ENCODE measurements at places on chromosomes 1 and 21. TPM values are rescaled to one million over a fixed set of nuclear protein-coding genes. Genes with fewer than 3 reads are reported as not detected.
A peak's percentile ranks its signal among the peaks of the same experiment; 100 is the strongest.

DNA sequence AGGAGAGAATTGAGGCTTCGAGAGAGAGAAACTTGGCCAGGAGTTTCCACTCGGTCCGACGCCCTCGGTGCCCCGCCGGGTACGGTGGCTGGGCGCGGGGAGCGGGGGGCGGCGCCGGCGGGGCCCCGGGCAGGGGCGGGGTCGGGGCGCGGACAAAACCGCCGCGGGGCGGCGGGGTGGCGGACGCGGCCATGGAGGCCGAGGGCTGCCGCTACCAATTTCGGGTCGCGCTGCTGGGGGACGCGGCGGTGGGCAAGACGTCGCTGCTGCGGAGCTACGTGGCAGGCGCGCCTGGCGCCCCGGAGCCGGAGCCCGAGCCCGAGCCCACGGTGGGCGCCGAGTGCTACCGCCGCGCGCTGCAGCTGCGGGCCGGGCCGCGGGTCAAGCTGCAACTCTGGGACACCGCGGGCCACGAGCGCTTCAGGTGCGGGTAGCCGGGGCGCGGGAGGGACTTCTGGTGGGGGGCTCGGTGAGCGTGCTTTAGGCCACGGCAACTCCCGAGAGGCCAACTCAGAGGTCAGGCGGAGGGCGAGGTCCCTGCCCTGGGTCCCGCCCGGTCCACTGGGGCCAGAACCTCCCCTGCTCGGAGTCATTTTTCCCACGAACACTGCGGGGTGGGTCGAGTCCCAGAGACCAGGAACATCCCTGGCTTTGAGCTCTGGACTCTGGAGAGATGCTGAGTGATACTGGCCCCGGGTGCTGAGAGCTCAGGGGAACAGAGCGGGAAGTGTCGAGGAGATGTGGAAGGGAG lies 431 bp downstream of the RAB42 start:
- DNase-seq, result no peak

- no peak for DNase-seq
Observed at GRCh38 chr1:6674771-6675170, 26.8 kb downstream of the DNAJC11 start.

DNA sequence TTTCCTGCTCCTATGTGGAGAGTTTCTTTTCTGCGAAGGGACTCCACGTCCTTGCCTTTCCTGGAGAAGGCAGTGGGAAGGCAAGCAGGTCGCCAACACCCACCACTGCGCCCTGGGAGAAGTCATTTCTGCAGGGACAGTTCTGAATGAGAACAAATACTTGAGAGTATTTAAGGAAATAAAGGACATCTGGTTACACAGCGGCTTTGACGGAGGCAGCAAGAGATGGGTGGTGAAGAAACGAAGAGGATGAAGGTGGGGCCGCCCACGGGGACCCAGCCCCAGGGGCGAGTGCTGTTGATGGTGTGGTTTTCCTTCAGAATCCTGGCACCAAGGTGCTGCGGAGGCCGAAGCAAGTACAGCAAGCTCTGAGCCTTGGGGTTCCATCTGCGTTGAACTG lies 75.5 kb downstream of the PSMG1 start:
- no peak for DNase-seq

GRCh38 chr1:3717715-3718601 lies 34.3 kb upstream of the CCDC27 start:
- DNase-seq, result no peak

- DNase-seq, result no peak
Observed at GRCh38 chr21:41682719-41683179, 84.1 kb downstream of the RIPK4 start.

- DNase-seq, result no peak
Observed at GRCh38 chr1:70902211-70902610, 145.4 kb downstream of the PTGER3 start.

GRCh38 chr1:184301227-184301626 lies 85.6 kb upstream of the C1orf21 start:
- no peak for DNase-seq

- DNase-seq, result peak; percentile 75
Observed at GRCh38 chr1:2642560-2643413, 10.0 kb upstream of the MMEL1 start.

DNA sequence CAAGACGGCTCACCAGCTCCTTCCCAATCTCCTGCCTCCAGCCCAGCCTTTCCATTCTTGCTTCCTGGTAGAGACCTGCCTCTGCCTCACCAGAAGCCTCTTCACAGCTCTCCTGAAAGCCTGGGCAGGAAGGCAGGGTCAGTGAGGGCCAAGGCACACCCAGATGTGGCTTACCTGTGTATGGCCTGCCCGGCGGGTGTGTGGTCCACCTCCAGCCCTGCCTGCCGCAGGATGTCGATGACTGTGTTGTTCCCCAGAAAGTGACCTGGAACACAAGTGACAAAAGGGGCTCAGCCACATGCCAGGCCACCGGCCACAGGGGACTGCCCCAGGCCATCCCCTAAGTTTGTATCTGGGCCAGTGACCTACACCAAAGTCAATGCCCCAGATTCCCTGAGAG lies 218.9 kb downstream of the TRABD2B start:
- no peak for DNase-seq

GRCh38 chr21:38714999-38715398 lies 90.7 kb upstream of the ETS2 start:
- DNase-seq, result no peak

DNA sequence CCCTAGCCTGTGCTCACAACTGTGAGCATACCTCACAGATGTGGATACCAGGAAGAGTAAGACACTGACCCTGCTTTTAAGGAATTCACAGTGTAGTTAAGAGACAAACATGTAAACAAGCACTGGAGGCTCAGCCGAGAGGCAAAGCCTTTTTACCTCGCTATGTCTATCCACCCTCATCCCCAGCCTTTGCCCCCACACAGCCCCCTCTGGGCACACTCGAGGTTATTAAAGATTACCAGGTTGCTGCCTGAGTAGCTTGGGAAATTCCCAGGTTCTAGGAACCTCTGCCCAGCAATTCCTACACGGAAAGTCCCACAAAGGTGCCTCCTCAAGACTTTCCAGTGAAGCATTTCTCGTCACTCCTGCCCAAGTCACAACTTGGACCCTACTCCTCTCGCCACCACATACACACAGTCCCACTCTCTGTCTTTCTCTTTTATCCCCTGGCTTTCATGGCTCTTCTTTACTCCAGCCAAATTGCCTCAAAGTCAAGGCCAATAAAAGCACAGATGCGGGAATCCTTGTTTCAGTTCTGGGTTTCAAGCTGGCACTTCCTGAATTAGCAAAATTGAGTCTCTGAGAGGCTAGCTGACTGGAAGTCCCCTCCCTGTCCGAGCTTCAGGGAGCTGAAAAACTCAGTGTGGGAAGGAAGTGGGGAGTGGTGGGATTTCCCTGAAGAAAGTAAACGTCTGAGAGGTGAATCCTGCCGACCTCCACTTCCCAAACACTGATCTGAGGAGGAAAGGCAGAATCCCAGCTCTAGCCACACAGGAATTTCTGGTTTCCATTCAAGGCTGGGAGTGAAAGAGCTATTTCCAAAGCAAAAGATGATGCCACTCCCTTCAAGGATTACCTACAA lies 7.6 kb downstream of the DENND2D start:
- no peak for DNase-seq

DNA sequence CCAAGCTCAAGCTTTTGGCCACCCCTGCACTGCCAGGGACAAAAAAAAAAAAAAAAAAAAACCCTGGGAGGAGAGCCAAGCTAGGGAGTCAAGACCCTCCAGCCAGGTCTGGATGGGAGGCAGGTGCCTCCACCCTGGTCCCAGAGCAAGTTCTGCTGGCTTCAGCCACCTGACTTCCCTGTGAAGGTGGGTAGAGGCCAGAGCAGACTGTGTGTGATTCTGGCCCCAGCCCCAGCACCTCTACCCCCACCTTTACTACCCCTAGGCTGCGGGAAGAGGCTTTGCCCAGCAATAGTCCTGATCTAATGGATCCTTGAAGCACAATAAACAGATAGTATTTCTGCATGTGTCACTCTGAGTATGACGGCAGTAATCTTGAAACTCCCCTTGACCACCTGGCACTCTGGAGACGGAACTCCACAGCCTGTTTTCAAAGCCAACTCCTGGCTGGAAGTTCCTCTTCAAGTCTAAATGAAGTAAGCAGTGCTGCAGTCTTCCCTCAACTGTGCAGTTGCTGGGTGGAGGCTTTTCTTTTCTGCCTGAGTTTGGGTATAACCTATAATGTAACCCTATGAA lies 9.8 kb downstream of the PDZK1IP1 start:
- no peak for DNase-seq

GRCh38 chr1:1972976-1973715 lies 30.4 kb downstream of the CFAP74 start:
- DNase-seq, result no peak

- no peak for DNase-seq
Observed at GRCh38 chr1:3917761-3918160, 17.7 kb upstream of the C1orf174 start.

DNA sequence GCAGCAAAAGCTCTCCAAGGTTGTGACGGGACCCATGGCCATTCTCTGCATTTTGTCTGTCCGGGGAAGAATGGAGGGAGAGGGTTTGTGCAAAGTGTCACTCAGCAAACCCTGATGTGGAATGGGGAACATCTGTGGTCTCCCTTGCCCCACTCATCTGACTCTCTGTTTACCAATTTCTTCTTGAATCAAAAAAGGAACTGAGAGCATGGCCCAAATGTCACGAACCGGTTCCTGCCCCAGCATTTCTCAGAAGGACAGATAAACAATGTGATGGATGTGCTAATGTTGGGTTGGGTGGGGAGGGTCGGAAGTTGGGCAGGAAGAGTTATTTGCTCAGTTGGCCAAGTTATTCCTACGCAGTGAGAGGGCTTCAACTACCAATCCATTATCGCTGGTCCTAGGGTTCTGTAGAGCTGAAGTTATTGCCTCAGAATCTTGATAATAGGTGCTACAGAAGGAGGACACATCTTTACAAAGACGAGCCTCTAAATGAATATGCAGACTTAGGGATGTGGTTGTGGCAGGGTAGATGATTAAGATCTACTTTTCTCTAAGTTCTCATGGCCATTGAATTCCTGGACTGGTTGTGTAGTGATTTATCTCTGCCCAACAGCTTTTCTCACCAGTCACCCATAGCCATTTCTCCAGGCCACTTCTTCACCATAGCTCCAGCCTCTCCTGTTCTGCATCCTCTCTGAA lies 9.6 kb upstream of the DUSP12 start:
- DNase-seq, result no peak

- DNase-seq, result no peak
Observed at GRCh38 chr1:3063379-3064295, 5.4 kb upstream of the PRDM16 start.

- DNase-seq, result peak; percentile 10
Observed at GRCh38 chr1:19759740-19760089, 40.0 kb downstream of the TMCO4 start.

DNA sequence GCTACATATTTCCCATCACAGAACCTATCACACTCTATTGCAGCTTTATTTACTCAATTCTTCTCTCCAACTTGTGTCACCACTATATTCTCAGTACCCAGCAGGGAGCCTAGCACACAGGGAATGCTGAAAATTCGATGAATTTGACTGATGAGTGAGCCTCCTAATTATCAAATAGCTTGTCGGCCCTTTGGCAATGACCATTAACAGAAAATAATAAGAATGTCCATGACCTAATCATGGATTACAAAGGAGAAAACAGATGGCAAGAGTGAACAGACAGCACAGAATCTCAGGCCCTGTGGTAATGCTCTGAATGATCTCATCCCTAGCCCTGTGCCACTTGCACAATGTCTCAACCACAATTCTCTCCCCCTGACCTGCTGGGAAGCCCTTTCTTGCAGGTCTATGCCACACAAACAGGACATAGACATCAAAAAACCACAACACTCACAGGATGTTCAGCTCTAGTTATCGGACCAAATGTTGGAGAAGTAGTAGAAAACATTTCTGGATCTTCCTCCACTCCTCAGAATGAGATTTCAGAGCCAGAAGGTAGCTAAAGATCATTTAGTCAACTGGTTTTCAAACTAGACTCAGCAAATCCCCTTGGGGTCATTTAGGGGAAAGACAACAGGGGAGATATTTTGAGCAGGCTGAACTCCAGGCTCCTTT lies 68.4 kb downstream of the LUZP1 start:
- peak; percentile 64 for DNase-seq

- DNase-seq, result no peak
Observed at GRCh38 chr1:159014003-159014571, 4.4 kb downstream of the IFI16 start.

GRCh38 chr1:77605246-77606026 lies 77.0 kb downstream of the ZZZ3 start:
- peak; percentile 62 for DNase-seq

DNA sequence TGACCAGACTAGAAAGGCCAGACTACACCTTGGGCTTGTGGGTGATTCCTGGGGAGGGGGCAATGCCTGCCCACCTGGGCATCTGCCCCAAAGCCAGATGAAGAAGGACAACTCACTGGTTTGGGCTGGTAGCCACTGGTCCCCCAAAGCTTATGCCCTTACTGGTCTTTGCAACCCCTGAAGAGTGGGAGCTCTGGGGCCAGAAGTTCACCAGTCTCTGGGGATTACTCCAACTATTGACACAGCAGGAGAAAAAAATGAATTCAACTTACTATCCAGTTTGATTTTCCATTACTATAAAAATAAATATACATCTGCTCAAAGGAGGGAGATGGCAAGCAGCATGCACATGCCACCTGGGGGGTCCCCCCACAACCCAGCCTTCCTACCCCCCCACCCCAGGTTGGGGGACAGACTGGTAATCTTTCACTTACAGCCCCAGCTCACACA lies 2.6 kb downstream of the AHDC1 start:
- no peak for DNase-seq

DNA sequence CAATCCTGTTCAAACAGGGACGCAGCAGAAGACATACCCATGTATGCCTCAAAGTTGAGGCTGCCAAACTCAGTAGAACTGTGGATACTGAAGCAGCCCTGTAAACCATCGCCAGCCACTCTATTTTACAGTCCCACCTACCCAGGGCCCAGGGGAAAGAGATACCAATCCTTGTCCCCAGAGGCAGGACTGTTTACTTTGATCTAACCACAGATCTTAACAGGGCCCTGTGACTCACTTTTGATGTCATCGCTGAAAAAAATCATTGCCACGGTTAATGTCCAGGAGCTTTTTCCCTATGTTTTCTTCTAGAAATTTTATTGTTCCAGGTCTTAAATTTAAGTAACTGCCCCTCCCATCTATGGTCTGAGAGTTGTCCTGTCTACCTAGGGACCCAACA lies 538.4 kb upstream of the NCAM2 start:
- DNase-seq, result peak; percentile 15

Gene AQP10
- not detected for total RNA-seq

Gene MECR
- total RNA-seq, result 17.3 TPM

Gene KCNJ9
- total RNA-seq, result not detected

Gene MARCKSL1
- 12.0 TPM for total RNA-seq

Gene RGS13
- not detected for total RNA-seq

Gene COL16A1
- 5.1 TPM for total RNA-seq

Gene ACTN2
- 0.71 TPM for total RNA-seq

Gene CFAP141
- not detected for total RNA-seq

Gene TRNP1
- 245 TPM for total RNA-seq

Gene DNAH14
- total RNA-seq, result 30.9 TPM

Gene GLMP
- 79.0 TPM for total RNA-seq

Gene NFASC
- not detected for total RNA-seq

Gene CRP
- total RNA-seq, result not detected

Gene RIPPLY3
- total RNA-seq, result not detected

Gene HSD11B1
- total RNA-seq, result not detected

Gene IL10
- not detected for total RNA-seq

Gene DOP1B
- total RNA-seq, result 24.9 TPM

Gene MROH9
- total RNA-seq, result not detected

Gene TMEM240
- not detected for total RNA-seq

Gene TMEM125
- total RNA-seq, result not detected

Gene CGN
- total RNA-seq, result 0.61 TPM

Gene CHIT1
- total RNA-seq, result not detected

Gene SPRR1B
- not detected for total RNA-seq
